ENCODE measurements at places on chromosomes 3 and 15.
A peak's percentile ranks its signal among the peaks of the same experiment; 100 is the strongest.

- DNase-seq: no peak
Observed at GRCh38 chr3:152564459-152564858, 270.5 kb upstream of the P2RY1 start.

GRCh38 chr3:115007966-115008365 is 139.1 kb downstream of the ZBTB20 start:
- DNase-seq: no peak

- DNase-seq: no peak
Observed at GRCh38 chr3:45555666-45556065, 38.9 kb upstream of the LIMD1 start.

DNA sequence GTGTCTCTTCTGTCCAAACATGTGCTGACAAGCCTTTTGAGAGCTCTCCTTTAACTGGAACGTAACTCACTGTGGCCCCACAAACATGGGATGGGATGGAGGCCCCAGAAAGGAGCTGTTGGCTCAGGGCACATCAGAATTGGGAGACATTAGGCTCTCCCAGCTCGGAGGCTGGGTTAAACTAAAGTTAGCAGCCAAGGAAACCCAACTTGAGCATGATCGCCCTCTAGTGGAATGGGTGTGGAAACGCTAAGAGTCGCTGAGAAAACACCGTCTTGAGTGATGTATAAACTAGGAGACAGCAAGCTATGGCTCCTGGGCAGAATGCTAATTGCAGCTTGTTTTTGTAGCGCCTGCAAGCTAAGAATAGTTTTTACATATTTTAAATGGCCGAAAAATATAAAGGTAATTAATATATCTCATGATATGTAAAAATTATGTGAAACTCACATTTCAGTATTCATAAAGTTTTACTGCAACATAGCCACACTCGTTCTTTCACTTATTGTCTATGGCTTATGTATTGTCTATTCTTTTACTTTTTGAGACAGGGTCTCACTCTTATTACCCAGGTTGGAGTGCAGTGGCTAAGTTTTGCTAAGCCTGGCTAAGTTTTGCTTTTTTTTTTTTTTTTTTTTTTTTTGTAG is 138.8 kb upstream of the HACD2 start:
- peak; percentile 73 for DNase-seq

GRCh38 chr3:42510325-42510724 is 7.9 kb downstream of the VIPR1 start:
- no peak for DNase-seq

Data from HCT116 (cell line).